Retinal pigment epithelial cell (primary cell): ENCODE measurements at places on chromosomes 7 and 10.

DNA sequence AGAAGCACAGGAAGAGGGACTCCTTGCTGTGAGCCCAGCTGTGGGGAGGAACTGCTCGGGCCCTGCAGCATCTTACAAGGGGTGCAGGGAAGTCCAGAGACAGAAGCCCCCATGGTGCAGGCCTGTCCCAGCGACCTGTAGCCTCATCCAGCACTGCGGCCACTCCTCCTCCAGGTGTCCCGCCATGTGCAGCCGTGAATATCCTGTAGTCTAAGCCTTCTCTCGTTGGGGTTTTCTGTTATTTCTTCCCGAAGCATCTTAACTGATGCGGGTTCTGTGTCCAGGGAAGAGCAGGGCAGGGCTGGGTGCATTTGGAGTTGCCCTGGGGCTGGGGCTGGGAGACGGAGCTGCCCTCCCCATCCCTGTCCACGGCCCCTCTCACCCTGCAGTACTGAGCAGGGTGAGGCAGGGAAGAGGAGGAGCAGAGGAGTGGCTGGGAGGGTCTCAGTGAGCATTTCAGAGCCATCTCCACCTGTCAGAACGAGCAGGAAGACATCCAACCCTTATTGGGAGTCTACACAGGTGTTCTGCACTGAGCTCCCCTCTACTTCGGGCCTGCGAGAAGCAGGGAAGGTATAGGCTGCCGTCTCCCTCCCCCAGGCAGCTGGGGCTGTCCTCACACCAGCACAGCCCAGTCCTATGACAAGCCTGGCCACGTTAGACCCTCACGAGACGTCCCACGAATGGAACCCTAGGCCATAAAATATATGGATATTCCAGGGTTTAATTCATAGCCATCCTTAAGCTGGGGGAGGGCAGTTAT lies 494.5 kb downstream of the DNAJB6 start:
- DNase-seq = no peak

- no peak for DNase-seq
These were observed 168.6 kb upstream of the CSTF2T start for GRCh38 chr10:51867956-51868355.

DNA sequence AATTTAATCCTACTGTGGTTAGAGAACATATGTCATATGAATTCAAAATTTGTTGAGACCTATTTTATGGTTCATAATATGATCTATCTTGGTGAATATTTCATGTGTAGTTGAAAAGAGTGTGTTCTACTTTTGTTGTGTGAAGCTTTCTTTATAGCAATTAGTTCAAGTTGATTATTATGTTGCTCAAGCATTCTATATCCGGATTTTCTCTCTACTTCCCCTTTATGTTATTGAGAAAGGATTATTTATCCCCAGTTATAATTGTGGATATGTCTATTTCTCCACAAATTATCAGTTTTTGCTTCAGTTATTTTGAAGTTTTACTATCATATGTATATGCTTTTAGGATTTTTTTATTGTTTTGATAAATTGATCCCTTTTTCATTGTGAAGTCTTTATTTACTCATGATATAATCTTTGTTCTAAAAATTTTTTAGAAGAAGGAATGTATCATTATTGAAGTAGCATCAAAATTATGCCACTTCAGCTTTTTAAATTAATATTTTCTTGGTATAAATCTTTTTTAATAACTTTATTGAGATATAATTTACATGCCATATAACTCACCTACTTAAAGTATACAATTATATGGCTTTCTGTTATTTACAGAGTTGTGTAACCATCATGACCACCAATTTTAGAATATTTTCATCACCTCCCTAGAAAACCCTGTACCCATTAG lies 12.0 kb upstream of the MEST start:
- no peak for DNase-seq

- peak; percentile 54 for DNase-seq
These were observed 65.3 kb downstream of the CUZD1 start for GRCh38 chr10:122780391-122780790.

- no peak for DNase-seq
These were observed 308.4 kb downstream of the HDAC9 start for GRCh38 chr7:18803923-18804322.
